ENCODE measurements at places on chromosomes 5 and 9.
A peak's percentile ranks its signal among the peaks of the same experiment; 100 is the strongest.

DNA sequence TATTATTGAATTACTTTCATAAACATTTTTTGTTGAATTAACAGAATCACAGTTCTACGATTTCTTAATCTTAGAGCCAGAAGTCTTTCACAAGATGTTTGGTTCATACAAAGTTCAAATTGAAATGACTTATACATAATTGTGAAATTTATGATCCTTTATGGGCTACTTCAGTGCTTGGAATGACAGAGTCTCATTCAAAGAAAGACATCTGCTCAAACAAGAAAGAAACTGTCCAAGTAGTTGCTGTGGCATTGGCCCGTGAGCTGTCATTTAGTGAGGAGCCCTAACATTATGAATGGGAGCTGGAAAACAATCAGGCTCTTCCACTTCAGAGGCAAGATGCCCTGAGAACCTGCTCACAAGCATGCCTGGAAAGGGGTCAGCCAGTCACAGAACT is 63.4 kb downstream of the AUH start:
- peak; percentile 46 for DNase-seq

GRCh38 chr5:73158313-73158712 is 14.7 kb upstream of the TMEM174 start:
- DNase-seq = no peak

GRCh38 chr9:93902051-93902779 is 52.9 kb downstream of the BARX1 start:
- no peak for DNase-seq

DNA sequence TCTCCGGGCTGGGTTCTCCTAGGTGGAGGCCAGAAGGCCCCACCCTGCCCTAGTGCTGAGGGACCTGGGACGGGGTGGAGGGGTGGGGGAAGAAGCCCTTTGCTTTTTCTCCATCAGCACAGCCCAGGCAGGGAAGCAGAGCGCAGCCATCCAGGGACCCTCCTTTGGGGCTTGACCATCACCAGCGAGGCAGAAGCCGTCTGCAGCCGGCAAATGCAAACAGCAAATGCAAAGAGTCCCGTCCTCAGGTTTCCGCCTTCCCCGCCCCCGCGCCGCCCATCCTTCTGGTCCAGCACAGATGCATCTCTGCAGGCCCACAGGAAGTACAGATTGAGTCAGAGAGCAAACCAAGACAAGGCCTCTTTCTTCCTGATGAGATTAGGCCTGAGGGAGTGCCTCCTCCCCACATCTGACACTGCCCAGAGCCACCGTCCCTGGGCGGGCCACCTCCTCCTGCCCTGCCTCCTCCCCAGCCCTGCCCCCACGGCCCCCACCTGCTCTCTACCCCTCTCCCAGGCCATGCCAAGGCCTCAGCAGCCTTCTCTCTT is 23.4 kb downstream of the CORO2A start:
- DNase-seq = peak; percentile 29

- no peak for DNase-seq
Observed at GRCh38 chr5:6950250-6950649, 237.0 kb downstream of the TENT4A start.

DNA sequence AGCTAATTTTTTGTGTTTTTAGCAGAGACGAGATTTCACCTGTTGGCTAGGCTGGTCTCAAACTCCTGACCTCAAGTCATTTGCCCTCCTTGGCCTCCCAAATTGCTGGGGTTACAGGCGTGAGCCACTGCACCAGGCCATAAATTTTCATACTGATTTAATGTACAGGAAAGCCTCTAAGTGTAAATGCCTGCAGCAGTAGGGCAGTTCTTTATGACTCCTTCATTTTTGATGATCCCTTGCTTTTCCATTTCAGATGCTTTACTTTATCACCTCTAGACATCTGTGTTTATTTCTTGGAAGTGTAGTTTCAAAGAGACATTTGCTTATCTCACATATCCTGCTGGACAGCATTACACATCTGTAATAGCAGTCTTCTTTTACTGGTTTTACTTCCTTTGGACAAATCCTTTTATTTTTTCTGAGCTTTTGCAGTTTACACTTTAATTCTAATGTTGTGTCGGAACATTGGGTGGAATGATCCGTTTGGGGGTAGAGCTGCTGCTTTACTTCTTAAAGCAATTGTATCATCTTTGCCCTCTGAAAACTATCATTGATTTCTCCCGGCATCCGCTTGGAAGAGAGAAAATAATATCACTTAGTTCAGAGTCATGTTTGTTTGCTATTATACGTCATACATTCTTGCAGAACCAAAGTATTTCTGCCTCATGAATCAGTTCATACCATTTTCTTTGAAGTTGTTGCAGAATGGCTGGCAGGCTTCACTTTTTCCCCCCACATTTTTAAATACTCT is 36.0 kb downstream of the SCGB3A1 start:
- peak; percentile 3 for DNase-seq

DNA sequence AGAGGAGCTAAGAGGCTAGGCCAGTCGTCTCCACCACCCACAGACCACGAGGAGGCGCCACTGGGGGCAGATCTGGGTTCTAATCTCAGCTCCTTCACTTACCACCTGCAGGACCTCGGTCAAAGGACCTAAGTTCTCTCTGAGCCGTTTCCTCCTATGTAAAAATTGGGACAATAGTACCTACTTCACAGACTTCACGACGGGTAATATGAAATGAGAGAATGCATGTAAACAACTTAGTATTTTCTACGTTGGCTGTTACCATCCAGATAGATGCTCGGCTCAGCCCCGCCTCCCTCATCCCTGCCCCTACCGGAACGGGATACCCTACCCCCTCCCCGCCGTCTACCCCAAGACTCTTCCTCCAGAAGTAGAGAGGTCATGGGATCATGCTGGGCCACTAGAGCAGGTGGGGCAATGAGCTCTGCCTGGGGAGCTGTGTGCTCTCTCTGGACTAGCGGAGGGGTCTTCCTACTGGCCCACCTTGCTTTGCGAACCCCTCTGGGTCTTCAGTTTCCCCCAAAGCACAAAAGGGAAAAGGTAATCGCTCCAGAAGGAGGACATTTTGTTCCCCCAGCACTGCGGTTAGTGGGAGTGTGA is 541 bp downstream of the GNPDA1 start:
- DNase-seq = peak; percentile 21

- DNase-seq = no peak
Observed at GRCh38 chr9:73183428-73183827, 31.8 kb downstream of the ANXA1 start.

GRCh38 chr5:34843497-34843896 is 4.5 kb downstream of the TTC23L start:
- no peak for DNase-seq

GRCh38 chr5:163385271-163385670 is 52.1 kb upstream of the CCNG1 start:
- peak; percentile 19 for DNase-seq

DNA sequence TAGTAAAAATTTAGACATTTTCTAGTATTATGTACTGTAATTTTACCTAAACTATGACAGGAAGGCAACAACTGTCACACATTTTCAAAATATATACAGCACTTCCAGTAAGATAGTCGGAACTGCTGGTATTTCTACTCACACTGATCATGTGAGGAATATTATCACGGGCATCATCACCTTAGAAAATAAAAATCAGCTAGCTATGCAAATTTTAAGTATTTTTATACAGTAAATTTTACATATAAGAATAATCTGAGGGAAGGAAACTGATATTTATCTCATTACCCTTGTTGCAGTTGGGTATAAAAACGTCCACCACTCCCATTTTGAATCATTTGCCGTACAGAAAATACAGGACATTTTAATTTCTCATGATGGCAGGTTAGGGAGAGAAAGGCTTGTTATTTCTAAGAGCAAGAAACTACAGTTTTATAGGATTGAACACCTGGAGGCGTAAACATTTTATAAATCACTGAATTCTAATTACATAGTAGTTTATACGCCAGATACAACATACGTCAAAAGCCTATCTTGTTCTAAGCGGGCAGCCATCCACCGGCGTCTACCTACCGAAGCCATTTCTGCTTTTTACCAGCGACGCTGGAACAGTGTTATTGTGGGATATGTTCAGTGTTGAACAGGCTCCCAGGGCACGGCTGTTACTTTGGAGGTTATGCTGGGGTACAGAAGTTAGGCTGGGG is 729 bp upstream of the TNPO1 start:
- DNase-seq = no peak

DNA sequence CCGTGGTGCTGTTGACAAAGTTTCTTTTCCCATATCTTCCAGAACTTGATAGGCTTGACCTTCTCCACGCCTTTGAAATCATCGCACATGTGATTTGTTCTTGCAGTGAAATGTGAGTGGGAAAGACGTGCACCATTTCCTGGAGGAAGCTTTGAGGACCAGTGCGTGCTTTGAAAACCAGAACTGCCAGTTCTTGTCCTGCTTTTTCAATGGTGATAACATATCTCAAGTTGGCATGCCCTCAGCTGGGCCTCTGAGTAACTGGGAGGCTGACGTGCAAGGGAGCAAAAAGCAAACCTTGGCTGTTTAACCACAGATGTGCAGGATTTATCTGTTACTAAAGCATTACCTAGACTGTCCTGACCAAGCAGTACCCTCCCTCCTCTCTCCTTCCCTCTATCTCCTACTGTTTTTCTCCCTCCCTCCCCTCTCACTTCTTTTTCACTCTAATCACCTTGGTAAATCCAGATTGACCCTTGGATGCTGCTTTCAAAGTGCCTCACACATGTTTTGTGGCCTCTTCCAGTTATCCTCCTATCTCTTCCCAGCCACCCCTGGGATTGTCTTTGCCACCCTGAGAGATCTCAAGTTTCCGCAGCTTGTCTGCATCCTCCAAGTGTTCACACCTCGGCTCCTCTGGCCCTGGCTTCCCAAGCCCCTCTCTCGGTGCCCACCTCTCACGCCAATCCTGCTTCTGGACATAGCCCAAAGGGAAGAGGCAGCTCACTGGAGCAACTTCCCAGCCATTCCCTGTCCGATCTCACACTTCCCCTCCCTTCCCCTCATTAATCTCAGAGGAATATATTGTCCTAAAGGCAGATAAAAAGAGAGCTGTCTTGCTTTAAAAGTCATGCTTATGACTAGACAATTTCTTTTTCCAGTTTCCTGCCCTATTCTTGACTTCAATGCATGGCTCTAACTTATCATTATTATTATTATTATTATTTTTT is 198.3 kb downstream of the ERCC6L2 start:
- no peak for DNase-seq

DNA sequence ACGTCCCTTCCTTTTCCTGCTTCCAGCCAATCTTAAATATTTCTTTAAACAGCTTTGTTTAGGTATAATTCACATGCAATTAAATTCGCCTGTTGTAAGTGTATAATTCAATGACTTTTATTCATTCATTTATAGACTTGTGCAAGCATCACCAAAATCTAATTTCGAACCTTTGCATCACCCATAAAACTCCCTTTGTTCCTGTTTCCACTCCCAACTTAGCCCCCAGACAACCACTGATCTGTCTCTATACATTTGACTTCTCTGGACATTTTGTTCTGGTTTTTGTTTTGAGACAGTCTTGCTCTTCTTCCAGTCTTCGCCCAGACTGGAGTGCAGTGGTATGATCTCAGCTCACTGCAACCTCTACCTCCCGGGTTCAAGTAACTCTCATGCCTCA is 71.5 kb downstream of the NR6A1 start:
- no peak for DNase-seq

GRCh38 chr5:56045469-56045868 is 50.7 kb upstream of the IL6ST start:
- no peak for DNase-seq

DNA sequence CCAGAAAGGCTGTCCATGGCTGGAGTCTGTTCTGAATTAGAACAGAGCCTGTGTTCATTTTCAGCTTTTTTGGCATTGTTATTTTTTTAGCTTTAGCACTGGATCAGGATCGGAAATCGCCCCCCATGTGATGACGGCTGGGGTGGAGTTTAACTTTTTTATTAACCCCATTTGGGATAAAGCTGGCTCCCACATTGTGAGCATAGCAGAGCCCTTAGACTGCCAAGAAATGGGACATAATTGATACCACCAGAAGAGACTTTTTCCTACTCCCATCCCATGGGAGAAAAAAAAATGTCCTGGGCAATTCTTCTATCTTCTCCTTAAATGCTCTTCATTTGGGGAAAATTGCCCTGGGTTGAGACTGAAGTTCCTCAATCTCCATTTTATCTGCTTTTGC is 52.4 kb downstream of the SLIT3 start:
- peak; percentile 87 for DNase-seq

DNA sequence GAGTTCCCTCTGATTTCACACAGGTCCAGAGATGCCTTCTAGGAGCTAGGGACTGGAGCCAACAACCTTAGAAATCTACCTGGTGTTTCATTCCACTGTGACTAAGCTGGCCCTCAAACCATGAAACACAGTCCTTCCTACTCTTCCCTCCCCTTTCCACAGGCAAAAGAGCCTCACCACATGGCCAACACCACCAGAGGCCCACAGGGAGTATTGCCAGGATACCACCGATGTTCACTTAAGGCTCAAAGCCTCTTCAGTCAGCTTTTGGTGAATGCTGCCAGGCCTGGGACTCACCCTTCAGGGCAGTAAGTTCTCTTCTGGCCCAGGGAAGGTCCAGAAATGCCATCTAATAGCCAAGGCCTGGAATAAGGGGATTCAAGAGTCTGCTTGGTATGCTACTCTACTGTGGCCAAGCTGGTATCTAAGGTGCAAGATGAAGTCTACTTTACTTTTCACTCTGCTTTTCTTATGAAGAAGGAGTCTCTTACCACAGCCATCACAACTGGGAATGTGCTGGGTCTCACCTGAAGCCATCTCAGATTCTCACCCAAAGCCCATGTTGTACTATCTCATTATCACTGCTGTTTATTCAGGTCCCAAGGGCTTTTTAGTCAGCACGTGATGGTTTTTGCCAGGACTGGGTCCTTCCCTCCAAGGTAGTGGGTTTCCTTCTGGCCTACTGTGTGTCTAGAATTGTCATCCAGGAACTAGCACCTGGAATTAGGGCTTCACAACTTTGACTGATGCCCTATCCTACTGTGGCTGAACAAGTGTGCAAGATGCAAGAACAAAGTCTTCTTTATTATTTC is 1018.4 kb downstream of the TAF11L14 start:
- DNase-seq = no peak

GRCh38 chr9:18068900-18069299 is 405.1 kb upstream of the ADAMTSL1 start:
- peak; percentile 12 for DNase-seq

DNA sequence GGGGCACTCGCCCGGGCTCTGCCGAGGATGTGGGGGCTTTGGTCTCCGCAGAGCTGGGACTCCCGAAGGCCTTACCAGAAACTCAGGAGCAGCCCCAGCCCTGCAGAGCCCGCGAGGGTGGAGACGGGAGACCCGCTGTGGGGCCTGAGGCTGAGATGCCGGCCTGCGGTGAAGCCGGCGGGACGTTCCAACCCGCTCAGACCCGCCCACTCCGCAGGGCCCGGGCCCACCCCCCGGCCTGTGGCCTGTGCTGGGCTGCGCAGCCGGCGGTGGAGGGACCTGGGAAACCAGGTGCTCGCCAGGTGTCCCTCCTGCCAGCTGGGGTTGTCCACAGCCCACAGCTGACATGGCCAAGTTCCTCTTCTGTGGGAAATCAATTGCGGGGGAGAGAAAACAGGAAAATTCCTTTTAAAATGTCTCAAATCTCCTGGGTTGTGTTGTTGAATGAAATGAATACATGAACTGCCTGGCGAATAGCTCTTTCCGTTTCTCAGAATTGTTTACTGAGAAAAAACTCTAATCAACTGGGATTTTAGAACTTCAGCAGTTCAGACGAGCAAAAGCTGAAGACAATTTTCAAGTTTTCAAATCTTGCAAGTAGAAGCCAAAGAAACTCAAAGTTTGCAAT is 49.0 kb upstream of the IRX4 start:
- no peak for DNase-seq

GRCh38 chr5:96537386-96537785 is 104.3 kb upstream of the PCSK1 start:
- peak; percentile 88 for DNase-seq

Data from fibroblast of skin of right biceps (primary cell).